ENCODE measurements at places on chromosomes 3 and 15.

DNA sequence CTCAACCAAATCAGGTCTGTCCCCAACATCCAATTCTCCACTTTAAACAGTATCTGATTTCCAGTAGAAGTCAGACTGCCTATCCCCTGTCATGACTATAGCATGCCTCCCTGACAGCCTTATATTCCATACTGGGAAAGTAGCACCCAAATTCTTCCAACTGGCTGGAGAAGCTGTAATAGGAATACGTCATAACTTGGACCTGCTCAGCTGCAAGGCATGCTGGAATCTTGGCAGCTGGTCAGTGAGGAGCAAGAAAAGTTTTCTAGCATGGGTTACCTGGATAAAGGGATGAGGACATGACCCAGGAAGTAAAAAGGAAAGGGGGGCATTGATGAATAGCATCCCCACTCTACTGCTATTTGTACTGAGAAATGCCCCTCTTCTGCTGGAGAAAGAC lies 8.9 kb downstream of the SEMA5B start:
- no peak for DNase-seq

GRCh38 chr3:42935472-42935871 lies 29.5 kb downstream of the ZNF662 start:
- DNase-seq, result no peak

- no peak for DNase-seq
These were observed 32.7 kb downstream of the LYZL4 start for GRCh38 chr3:42377681-42378080.

- no peak for DNase-seq
These were observed 30.2 kb downstream of the GOLIM4 start for GRCh38 chr3:168065569-168065968.

- no peak for DNase-seq
These were observed 64.3 kb upstream of the LEKR1 start for GRCh38 chr3:156761713-156762451.

DNA sequence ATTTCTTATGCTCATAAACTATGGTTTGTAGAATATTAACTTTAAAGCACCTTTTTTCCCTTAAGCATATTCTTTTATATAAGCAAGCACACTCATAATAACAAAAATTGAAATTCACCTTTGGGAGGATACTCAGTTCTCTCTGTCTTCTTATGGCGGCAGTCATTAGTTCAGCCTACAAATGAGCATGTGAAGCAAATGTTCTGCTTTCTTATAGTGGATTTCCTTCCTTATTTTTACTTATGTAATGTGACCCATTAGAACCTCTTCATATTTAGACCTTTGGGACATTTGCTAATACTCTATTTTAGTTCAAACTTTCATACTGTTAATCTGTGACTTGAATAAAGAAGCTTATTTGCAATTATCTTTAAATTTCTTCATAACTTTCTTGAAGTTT lies at the start of gene P2RY13:
P2RY13 (minus strand) TSS at position 187 of the 400 bp plus-strand sequence; CDS start at position 166, 21 bp downstream.
- no peak for DNase-seq

GRCh38 chr15:50059203-50059772 lies 59.7 kb downstream of the ATP8B4 start:
- no peak for DNase-seq

- DNase-seq, result no peak
These were observed 90.6 kb upstream of the SPATA12 start for GRCh38 chr3:56969851-56970250.

- no peak for DNase-seq
These were observed 25.5 kb upstream of the PCOLCE2 start for GRCh38 chr3:142914286-142914811.

DNA sequence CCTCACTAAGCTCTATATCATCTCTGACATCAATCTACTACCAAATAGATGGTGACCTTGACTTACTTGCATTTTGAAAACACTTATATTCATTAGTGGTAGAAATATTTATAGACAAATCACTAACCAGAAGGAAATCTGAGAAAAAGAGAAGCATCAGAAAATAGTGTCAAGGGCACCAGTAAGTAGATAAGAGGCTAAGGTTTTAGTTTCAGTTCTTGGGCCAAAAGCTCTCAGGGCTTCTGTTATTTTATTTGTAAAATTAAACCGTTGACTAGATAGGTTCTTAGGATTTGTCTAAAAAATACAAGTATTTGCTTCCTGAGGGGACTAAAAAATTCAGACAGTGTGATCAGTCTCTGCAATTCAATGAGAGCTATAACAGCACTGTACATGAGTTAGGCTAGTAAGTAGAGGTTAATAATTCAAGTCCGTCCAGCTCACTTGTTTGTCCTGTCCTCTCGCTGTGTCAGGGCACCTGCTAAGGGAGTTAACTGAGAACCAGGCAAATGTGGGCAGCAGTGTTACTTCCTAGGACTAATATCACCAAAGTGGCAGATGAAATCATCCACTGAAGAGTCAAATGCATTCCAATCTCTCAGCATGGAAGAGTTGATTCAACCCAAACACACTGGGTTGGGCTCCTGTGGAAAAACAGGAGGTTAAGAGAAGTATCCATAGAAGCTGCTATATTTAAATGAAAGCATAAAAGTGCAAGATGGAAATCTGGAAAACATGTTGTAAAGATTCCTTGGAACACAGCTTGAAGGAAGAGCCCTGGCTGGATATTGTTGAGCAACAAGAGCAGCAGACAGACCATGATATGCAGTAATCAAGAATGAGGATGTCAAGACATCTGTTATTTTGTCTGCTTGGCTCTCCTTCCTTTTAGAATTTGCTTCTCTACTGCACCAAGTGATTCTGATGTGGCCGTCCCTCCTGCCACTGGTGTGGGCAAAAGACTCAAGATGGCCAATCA lies 134.9 kb upstream of the ZBTB20 start:
- no peak for DNase-seq

- no peak for DNase-seq
These were observed 2.1 kb downstream of the SH3GL3 start for GRCh38 chr15:83449250-83449671.

DNA sequence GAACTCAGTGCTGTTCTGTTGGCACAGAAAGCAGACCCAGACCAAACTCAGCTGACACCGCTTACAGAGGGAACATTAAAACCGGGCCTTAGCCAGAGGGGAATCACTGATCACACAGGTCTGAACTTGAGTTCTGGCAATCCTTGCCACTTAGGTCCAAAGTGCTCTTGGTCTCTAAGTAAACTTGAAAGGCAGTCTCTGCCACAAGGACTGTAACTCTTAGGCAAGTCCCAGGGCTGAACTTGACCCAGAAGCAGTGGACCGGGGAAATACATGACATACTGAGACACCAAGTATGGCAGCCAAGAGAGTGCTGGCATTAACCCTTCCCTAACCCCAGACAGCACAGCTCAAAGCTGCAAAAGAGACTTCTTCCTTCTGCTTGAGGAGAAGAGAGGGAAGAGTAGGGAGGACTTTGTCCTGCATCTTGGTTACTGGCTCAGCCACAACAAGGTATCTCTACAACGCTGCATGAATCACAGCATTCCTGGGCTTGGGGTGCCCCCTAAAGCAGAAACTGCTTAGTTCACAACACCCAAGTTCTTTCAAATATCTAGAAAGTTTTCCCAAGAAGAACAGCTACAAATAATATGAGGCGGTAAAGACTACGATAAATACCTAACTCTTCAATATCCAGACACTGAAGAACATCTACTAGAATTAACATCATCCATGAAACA lies 32.5 kb downstream of the NAALADL2 start:
- DNase-seq, result no peak

DNA sequence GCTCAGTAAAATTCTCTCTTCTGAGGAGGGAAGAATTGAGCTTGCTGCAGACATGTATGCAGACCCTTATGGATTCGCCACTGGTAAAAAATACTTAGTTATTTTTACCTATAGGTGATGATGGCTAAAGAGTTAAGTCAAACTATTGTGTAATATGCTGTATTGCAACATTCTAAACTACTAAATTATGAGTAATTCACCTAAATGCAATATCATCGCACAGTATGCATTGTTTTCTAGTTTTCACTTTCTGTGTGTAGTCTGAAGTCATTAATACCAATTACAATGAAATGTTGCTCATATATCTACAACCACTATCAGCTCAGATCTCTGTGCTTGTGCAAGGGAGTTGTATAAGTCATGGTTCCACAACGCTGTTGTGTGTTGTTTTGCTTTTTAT lies 48.7 kb upstream of the ROBO2 start:
- no peak for DNase-seq

DNA sequence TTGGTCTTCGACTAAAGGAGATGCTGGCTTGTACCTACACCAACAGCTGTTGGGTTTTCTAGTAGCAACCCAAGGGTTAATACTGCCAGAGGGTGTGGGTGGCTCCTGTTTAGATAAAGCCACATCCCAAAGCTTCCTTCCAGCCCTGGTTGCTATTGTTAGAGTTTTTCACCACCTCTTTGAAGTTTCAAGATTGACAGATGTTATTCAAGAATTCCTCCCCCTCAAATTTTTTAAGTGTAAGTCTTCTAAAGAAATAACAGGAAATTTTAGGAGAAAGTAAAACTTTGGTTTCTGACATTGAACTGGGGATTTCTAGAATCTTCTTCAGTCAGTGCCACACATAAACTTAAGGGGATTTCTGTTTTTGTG lies 60.9 kb downstream of the TGFBR2 start:
- no peak for DNase-seq

- no peak for DNase-seq
These were observed 209.3 kb upstream of the UMPS start for GRCh38 chr3:124520970-124521369.

DNA sequence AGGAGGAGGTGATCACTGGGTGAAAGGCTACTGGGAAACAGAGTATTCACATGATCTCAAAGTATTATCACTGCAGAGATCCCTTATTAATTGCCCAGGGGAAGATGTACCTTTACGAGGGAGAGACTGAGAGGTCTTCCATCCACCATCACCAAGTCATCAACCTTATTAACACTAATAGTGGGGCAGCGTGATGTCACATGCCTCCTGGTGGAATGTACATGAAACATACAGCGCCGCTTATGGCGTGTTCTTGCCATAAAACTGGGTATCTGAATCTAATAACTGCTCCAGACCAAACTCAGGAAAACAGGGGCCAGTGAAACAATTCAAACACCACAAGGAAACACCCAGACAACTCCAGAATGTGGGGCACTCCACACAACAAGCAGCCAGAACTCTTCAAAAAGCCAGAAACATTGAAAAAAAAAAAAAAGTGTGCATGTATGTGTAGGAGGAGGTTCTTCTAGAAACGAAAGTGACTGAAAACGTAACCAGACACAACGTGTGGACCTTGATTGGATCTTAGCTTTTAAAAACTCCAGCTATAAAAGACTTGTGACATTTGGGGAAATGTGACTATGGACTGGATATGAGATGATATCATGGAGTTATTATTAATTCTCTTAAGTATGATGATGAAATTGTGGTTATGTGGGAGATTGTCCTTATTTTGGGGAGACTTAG lies 4.6 kb downstream of the STIMATE start:
- DNase-seq, result peak; percentile 14

GRCh38 chr15:85950101-85950500 lies 129.6 kb upstream of the AGBL1 start:
- no peak for DNase-seq

- no peak for DNase-seq
These were observed 70.6 kb downstream of the ATP13A4 start for GRCh38 chr3:193483988-193484539.

- no peak for DNase-seq
These were observed 218.9 kb downstream of the PDZRN3 start for GRCh38 chr3:73405853-73406252.

GRCh38 chr3:169457807-169458697 lies 205.5 kb downstream of the MECOM start:
- DNase-seq, result no peak

DNA sequence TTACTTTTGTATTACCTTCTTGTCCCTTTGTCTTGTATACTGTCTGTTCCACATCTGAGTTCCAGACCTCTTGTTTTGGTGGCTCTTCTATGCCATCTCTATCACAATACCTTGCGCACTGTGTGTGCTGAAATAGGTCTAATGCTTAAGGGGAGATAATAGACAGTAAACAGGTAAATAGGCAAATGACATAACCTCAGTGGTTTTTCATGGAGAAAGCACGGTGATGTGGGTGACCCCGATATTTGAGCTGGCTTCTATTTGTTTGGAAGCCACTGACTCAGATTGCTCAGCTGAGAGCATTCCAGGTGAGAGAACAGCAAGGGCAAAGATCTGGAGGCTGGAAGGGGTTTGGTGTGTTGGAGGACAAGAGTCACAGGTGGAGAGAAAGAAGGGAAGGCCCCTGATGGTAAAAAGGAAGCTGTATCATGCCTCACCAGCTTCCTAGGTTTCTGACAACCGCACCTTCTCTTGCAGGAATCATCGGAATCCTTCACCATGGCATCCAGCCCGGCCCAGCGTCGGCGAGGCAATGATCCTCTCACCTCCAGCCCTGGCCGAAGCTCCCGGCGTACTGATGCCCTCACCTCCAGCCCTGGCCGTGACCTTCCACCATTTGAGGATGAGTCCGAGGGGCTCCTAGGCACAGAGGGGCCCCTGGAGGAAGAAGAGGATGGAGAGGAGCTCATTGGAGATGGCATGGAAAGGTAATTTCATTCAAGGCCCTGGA lies 795 bp downstream of the MCM2 start:
- DNase-seq, result no peak

All from activated effector memory CD4-positive, alpha-beta T cell treated with Interleukin-2 at 50 U/mL for 16 hours (primary cell).